T follicular helper cell (primary cell): ENCODE measurements at places on chromosomes 12 and 14.

- no peak for DNase-seq
Measured at GRCh38 chr12:57734591-57734990, 4.0 kb downstream of the AGAP2 start.

DNA sequence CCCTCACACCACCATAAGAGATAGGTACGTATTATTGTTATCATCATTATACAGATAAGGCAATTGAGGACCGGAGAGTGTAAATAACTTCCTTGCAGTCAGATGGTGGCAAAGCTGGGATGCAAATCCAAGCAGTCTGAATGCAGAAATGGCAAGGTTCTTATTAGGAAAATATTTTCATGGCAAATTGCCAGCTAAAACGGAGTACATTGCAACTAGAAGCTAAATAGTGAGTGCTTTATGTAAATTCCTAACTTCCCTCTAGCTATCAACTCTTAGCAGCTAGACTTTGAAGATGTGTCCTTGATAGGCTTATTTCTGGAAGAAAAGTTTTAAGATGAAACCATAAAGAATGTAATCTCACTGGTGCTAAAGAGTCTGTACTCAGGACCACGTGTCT, 323.9 kb upstream of the DIO2 start:
- no peak for DNase-seq

GRCh38 chr12:59859171-59859510, 263.3 kb downstream of the SLC16A7 start:
- no peak for DNase-seq

DNA sequence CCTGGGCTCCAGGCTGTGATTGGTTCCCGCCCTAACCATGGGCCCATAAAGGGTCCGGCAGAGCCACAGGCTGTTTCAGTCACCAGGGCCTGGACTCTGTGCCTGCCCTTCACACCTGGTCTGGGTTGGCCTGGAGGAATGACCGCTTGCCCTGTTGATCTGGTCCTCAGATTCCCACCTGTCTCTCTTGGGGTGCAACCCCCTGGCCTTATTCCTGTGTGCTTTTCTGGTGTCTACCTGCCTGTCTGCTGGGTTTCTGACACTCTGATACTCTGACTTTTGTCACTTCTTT, 2.9 kb upstream of the KRT83 start:
- no peak for DNase-seq

GRCh38 chr12:123270214-123271000, 1.2 kb downstream of the CDK2AP1 start:
- no peak for DNase-seq

DNA sequence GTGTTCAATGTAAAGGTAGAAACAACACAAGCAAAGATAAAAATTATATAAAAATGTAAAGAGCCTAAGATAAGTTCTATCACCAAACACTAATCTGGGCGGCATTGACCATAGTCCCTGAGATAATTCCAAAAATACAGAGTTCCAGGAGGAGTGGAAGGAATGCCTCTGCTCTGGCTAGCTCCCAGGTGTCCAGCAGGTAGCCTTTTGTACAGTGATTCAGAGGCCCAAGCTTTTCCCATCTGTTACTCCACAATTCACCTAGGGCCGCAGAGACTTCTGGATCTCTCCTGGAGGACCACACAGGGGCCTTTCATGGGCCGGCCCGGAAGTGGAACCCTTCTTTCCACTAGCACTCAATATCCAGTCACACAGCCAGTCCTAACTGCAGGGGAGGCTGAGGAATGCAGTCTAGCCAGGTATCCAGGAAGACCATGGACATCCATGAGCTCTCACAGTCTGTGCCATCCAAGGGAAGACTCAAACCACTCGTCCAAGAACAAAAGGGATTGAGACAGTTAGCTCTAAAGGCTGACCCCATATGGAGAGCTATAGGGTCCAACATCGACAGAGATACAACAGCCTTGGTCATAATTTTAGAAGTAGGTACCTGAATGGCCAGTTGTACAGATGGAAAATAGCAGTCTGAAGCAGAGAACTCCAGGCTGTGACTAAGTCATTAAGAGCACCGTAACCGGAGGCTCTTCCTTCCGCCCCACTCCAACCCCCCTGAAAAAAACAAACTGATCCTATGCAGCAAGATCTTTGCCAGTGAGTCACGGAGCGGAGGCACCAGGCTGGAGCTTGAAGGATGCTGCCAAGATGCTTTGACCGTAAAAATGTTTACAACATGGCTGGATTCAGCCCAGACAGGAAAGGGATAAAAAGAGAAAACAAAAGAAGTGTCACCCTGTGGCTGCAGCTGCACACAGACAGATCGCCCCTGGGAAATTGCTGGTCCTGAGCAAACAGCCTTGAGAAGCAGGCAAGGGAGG, 204.8 kb downstream of the NUAK1 start:
- no peak for DNase-seq

GRCh38 chr12:56629459-56630179, 507 bp downstream of the BAZ2A start:
- DNase-seq = no peak

DNA sequence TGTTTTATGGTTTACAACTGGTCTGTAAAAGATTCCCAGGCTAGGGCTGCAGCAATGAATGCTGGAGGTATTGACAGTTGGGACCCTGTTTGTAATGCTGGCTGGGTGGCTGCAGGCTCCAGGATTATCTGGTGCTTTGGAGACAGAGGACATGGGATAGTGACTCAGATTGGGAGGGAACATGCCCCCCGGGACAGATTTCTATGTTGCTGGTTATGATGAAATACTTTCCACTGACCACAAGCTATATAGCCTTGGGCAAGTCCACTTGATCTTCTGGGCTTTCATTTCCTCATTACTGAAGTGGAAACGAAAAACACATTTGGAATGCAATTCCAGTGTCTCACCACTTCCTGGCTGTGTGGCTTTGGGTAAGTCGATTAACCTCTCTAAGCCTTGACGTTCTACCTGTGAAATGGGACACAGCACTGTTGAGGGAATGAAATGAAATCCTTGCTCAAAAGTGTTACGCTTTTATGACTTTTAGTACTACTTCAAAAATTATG, 6.3 kb upstream of the TPCN1 start:
- DNase-seq = no peak

DNA sequence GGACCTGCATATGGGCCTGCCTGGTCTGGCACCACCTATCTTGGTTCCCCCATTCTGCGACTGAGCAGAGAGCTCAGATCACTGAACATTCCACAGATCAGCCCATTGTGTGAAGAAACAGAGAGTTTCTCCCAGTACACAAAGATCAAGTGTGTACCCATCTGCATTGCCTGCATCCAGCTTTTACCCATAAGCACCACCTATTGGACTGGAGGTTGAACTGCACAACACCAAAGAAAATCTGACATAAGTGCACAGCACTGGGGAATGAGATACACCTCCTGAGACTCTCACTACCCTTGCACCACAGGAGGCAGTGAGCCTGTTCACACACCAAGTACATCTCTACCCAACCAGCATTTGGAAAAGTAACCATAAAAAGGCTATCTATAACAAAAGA, 362.6 kb upstream of the CLEC14A start:
- DNase-seq = no peak

DNA sequence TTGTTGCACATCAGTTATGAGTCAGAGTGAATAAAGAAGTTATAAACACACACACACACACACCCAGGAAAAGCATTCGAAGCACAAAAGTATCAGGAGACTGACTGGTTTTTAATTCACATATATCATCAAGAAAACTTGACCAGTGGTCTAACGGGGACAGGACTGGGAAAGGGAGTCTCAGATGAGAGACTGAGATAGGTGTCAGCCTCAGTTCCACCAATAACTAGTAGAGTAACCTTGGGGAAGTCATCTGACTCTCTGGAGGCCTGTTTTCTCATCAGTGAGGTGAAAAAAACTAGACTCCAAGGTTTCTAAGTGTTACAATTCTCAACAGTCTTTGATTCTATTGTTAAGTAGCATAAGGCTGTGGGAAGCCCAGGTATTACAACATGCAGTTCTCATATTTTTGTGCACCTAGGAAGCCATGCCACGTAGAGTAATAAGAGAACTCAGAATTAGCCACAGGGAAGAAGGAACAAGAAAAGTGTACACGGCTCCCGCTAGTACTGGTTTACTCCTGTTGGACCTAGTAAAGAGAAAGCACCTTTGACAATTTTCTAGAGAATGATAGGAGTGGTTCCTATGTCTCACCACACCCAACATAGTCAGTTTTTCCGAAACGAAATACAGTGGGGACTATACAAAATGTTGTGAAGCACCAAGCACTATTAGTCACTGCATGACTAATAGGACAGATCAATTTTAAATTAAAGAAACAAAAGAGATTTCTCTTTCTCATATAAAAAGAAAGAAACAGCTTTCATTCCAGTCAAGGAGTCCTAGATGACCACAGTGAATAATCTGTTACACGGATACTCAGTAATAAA, 5.0 kb downstream of the PPTC7 start:
- no peak for DNase-seq

GRCh38 chr12:10392394-10392930, 2.6 kb upstream of the KLRK1 start:
- no peak for DNase-seq

GRCh38 chr14:59017285-59017965, 171.0 kb upstream of the DAAM1 start:
- no peak for DNase-seq

DNA sequence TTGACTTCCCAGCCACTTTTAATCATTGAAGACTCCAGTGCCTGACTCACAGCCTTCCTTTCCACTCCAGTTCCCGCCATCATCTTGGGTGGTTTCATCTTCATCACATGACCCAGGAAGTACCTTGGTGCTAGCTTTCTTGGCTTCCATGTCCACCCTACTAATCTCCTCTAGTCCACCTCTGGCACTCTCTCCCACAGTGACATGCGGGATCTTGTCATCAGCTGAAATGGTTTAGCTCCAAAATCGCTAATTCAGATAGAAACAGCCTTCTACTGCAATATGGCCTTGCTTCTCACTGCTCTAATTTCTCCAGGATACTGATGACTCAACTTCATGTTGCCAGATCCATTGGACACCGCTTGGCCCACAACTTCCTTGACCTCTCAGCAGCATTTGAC, 24.5 kb downstream of the WDR20 start:
- DNase-seq = no peak

GRCh38 chr14:76088326-76088725, 63.4 kb upstream of the GPATCH2L start:
- DNase-seq = no peak

DNA sequence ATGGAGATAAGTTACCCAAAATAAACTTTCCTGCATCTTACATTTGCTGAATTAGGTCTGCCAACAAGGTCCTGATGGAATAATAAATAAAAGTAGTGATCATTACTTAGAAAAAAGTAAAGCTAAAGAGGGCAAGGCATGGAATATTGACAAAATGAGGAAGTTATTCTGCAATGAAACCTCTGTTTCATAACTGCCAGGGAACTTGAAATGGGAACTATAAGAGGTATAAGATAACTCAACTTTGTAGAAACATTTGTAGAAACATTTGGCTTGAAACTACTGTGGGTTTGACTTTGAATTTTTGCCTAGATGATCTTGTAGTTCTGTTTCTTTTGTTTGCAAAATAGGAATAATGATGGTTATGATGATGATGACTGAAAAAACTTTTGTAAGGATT, 18.7 kb upstream of the YBX3 start:
- no peak for DNase-seq

GRCh38 chr12:124438437-124439056, 128.9 kb downstream of the NCOR2 start:
- no peak for DNase-seq

DNA sequence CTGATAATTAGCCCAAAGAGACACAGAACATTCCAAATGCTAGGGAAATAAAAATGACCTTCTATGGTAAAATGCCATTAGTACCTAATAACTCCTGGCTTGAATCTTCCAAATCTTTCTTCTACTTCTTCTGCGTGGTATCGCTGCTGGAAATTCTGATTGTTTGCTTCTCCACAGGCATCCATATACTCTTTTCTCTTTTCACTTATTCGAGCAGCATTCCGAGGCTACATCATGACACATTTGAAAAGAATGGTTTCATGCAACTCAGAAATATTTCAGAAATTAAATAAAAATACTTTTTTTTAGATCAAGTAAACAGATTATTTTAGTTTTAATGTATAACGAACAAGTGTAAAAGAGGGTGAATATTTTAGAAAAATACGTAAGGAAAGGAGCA, 18.9 kb downstream of the ZCCHC8 start:
- DNase-seq = no peak

DNA sequence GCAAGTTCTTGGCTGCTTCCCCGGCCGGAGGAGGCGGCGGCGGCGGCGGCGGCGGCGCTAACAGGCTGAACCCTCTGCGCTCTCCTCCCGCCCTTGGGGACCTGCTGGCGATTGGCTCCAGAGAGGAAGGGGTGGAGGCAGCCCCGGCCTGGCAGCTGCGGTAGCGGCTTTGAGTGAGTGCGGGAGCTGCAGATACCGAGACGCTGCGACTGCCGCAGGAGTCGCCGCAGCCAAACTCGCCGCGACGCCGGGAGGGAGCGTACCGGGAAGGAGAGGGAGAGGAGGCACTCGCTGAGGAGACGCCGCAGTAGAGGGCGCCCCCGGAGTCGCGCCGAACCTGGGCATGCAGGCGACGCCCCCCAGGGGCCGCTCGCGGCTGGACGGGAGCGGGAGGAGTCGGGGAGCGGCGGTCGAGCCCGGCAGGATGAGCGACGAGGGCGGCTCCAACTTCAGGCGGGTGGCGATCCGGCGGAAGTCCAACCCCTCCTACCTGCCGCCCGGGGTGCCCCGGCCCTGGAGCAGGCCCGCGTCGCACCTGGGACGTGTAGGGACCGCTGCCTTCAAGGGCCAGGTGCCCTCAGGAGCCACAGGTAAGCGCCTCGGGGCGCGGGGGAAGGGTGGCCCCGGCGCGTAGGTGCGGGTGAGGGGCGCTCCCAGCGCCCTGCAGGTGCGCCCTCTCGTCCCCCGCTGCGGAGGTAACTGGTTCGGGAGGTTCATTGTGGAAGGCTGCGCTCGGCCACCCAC, at the start of gene FGD4:
TSS of gene FGD4 (plus strand) at position 189 of the 744 bp plus-strand sequence.
- DNase-seq = peak; percentile 19

- DNase-seq = peak; percentile 49
Measured at GRCh38 chr12:100154474-100155247, 12.0 kb upstream of the BLTP3B start.

DNA sequence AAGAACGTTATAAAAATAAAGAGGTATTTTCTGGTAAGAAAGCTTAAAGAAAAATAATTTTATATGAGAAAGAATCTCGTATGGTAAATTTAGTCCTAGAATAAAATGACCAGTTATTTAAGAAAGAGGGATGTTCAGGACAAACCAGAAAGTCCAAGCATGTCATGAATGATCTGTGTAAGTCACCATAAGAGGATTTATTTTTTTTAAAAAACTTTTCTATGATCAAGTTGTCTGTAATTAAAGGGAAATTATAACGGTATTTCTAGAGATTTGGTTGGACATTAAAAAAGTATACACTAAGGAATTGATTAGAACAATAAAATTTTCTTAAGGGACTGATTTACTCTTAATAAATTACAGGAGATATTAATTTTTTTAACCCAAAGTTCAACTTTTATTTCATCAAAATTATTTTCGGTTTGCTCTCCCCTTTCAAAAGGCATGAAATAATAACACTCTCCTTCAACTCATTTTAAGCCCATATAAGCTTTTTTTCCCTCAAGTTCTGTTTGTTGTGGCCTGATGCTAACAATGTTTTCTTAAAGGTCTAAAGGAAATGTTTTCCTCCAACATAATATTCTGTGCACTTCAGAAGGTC, 49.9 kb upstream of the CPSF6 start:
- DNase-seq = no peak
